ENCODE measurements at places on chromosomes 5 and 9.

DNA sequence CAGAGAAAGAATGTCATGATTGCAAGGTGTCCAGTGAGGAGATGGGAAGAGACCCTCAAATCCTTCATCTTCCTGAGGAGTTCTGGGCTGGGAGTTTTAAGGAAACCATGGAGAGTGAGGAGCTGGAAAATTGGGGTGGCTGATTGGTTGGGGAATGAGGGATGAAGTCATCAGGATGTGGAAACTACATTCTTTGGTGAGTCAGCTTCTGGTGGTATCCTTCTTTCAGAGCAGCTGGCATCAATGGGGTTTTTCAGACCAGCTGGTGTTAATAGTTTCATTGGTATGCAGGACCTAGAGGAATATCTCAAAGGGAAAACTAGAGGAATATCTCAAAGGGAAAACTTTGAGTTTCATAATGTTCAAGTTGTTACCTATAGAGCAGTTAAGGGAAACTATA lies 45.2 kb downstream of the RNF180 start:
- no peak for DNase-seq

- DNase-seq: no peak
These were observed 3.8 kb downstream of the ADRB2 start for GRCh38 chr5:148830211-148830610.

DNA sequence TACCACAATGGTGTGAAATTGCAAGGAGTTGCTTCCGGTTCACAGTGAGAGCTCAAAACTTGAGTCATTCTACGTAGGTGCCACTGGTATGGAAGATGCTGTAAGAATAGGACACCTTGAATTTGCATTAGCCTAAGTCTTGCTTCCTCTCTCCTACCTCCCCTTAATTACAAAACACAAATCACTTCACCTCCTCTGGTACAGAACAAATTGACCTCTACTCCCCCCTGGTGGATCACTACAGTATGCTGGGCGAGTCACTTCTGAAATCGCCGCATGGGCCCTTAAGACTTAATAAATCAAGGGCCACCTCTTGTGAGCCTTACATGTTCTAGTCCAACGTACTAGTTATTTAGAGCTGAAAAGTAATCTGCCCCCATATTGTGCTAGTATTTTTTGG lies 145.3 kb upstream of the SMARCA2 start:
- DNase-seq: peak; percentile 18

GRCh38 chr5:40405230-40405629 lies 274.5 kb upstream of the PTGER4 start:
- no peak for DNase-seq

DNA sequence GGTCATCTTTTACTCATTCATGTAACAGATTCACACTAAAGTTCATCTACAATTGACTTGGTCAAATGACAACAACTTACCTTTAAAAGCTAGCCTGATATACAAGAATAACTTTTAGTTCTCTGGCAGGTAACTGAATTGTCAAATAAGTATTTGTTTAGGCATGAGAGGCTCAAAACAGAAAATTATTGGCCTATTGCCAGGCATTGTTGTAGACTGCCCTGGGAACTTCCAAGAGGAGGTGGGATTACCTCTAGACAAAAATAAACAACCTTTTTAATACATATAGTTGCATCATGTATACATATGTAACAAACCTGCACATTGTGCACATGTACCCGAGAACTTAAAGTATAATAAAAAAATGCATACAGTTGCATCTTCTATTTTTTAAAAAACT lies 18.2 kb upstream of the SLCO4C1 start:
- DNase-seq: no peak

- DNase-seq: no peak
These were observed 11.2 kb downstream of the GLRA1 start for GRCh38 chr5:151913425-151913824.

DNA sequence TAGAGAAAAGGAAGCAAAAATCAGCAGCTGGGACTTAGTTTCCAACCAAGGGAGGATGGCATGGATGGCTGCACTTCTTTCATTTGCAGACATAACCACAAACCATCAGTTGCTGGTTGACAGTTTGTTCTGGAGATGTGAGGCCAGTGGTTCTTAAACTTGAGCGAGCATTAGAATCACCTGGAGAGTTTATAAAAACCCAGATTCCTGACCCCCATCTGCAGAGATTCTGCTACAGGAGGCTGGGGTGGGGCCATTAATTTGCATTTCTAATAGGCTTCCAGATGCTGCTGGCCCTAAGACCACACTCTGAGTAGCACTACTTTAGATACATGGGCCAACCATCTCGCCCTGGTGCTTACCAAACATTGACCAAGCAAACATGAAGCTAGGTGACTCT lies 60.8 kb downstream of the MARCHF3 start:
- no peak for DNase-seq

DNA sequence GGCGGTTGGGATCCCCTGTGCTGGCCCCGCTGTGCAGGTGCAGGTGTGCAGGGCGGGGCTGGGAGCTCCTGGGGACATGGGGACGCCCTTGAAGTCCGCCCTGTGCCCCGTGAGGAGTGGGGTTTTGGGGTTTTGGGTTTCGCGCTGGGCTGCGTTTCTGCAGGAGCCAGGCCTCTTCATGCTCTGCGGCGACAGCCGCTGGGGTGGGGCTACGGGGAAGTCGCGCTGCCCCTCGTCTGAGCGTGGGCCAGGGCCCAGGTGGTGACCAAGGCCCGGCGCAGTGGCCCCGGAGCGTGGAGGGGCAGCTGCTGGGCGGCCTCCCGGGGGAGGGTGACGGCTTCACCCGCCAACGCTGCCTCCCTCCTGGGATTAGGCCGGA lies 47.8 kb upstream of the IRX4 start:
- DNase-seq: no peak

GRCh38 chr5:129019401-129019908 lies 54.2 kb downstream of the SLC27A6 start:
- DNase-seq: no peak

DNA sequence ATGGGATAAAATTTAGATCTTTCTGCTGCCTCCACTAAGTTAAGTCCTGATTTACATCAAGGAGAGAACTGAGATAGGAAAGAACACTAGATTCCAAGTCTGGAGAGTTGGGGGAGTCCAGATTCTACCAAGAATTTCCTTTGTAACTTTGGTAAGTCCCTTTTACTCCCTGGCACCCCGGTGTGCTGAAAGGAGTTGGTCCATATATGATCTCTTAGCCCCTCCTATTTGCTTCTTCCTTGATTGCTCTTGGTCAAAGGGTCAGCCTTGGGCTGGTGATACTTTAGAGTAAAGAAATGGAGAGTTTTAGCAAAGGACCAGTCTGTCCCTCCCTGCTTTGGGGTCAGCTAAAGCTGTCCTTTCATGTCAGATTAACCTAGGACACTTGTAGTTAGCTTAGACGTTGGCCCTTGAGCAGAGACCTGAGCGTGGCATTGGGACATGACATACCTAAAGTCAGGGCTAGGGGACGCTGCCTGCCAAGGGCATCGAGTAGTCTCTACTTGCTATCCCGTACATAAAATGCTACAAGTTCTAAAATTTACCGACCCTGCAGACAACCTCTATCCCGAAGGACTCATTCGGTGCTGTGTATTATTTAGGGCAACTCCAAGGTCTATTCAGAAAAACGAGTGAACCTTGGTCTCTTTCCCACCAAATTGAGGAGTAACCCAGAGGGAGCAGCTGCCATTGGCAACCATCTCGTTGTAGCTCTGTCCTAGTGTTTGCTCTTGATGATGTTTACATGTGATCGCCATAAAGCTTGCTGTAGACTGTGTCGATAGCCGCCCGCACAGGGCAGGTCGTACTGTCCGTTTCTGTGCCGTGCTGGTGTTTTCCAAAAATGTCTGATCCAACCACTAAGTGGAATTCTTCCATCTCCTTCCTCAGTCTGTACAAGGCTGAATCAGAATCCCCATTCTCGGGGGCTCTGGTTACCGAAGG lies 94.4 kb downstream of the PDE6A start:
- no peak for DNase-seq

DNA sequence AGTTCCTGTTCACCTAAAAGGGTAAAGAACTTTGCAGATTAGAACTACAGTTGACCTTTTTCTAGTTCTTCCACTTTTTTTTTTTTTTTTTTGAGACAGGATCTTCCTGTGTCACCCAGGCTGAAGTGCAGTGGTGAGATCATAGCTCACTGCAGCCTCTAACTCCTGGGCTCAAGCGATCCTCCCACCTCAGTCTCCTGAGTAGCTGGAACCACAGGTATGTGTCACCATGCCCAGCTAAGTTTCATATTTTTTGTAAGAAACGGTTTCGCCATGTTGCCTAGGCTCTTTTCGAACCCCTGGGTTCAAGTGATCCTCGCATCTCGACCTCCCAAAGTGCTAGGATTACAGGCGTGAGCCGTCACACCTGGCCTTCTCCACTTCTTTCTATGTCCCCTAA lies 39.7 kb upstream of the TNFAIP8 start:
- DNase-seq: no peak

GRCh38 chr5:83947763-83948162 lies 227.1 kb upstream of the HAPLN1 start:
- DNase-seq: no peak

DNA sequence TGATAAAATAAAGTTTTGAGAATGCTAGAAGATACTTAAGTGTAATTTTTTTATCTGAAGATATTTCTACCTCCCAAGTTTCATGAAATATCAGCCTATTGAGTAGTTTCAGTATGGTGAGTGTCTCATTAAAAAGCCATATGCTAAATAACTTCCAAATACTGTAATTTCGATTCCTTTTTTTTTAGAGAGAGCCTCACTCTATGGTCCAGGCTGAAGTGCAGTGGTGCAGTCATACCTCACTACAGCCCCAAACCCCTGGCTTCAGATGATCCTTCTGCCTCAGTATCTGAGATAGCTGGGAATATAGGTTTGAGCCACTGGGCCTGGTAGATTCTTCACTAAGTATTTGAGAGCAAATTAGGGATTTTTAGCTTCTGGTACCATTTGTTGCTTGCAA lies 24.5 kb downstream of the CDC42SE2 start:
- no peak for DNase-seq

GRCh38 chr5:149072376-149072775 lies 9.5 kb upstream of the SH3TC2 start:
- DNase-seq: no peak

DNA sequence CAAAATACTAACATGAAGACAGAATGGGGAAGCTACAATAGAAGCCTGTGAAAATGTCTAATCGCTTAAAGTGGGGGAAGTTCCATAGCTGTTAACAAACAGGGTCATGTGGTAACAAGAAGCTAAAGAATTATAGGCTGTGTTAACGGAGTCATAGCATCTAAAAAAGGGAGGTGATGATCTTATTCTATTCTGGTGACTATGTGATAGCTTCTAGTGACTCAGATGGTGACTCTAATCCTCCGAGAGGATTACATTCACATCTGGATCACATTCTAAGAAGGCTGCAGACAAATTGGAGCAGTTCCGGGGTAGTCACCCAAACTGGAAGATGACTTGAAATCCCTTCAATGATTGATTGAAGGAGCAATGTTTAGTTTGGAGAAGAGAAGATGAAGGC lies 142.1 kb downstream of the LIFR start:
- DNase-seq: no peak

DNA sequence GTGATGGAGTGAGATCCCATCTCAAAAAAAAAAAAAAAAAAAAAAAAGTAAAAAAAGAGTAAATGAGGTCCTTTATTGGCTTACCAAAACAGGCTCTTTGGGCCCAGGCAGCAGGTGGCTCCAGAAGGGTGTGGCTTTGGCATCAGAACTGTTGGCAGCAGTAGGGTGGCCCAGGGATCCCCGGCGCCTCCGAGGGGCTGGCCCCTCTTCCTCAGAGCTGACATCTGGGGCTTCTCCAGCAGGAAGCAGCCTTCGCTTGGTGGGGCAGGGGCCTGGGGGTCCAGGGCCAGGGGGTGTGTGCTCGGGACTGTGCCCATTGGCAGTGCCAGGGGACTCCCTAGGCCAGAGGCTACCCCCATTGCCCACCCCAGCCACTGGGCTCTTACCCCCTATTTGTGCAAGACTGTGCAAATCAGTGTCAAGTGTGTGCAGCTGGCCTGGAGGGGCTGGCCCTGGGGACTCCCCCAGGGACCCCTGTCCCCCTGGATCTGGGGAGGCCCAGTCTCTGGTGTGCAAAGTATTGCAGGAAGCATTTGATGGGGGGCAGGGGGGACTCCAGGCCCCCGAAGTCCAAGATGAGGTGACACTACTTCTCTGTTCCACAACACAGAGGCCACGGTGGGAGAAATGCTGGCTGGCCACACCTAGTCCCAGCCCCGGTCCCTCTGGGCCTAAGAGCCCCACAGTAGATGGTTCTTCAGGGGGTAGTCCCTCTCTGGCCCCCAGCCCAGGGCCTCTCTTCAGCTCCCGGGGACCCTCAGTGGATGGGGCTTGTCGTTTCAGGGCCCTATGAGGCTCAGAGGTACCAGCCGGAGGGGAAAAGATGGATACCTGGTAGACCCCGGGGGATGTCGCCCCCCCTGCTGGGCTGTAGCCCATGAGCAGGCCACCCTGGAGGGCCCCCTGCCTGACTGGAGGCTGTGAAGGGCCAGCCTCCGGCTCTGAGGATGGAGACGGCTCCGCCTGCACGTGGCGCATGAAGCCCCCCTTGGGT lies 4.7 kb upstream of the STOML2 start:
- no peak for DNase-seq

- peak; percentile 33 for DNase-seq
These were observed 146.1 kb downstream of the MAST4 start for GRCh38 chr5:66742083-66742895.

DNA sequence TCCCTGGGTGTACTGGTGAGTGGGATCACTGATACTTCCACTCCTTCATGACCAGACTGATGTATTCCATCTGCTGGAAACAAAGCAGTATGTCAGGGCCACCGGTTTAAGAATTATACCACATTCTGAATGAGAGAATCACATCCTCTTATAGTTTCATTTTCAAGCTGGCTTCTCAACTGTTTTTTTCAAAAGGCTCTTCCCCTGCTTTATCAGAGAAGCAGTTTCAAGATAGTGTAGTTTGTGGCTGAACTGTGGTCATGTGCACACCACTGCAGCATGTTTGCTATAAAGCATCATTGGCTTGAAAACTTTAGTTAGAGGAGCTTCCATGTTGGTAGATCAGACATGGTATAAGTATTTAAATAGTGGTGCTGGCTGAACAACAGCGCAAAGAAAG lies 450.5 kb upstream of the CDH10 start:
- no peak for DNase-seq

- DNase-seq: no peak
These were observed 17.6 kb downstream of the TRMO start for GRCh38 chr9:97904725-97905124.

GRCh38 chr9:14868772-14869583 lies 41.2 kb downstream of the FREM1 start:
- peak; percentile 97 for DNase-seq

- no peak for DNase-seq
These were observed 64.3 kb upstream of the PCA3 start for GRCh38 chr9:76699971-76700370.

DNA sequence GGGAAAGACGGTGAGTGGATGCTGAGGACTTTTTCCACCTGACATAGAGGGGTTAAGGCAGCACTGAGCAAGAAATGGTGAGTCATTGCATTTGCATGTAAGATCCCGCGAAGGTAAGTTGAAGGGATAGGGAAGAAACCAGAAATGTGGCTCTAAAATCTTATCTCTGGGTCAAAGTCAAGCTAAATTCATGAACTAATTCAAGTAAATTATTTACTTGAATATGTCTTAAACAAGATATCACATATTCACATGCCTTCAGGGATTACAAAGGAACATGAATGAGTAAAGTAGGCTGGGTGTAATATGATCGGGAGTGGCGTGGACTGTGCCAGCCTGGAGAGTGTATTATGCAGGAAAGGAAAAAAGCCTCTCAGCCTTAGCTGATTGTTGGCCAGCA lies 74.4 kb upstream of the EQTN start:
- DNase-seq: no peak

- DNase-seq: no peak
These were observed 3.5 kb upstream of the CSNK1G3 start for GRCh38 chr5:123508441-123508840.
